Stimulated activated CD4-positive, alpha-beta T cell treated with anti-CD3 and anti-CD28 coated beads, Interleukin-2, amount 100 ng/mL, for 48 hours (primary cell): ENCODE measurements at places on chromosomes 7 and 10.

DNA sequence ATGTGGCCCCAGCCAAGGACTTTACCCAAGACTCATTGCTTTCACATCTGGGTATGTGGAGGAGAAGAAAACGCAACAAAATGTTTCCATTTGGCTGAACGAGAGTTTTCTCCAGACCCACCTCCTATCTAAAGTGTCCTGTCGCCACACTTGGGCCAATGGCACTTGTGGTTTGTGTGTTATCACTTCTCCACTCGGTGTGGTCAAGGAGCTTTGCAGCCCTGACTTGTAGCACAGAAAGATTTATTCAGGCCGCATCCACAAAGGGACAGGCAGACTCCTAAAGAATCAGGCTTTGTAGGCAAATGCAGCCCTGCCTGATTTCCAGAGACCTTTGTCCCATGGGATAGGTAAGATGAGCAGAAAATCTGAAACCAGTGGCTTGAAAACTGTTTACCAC is 12.8 kb upstream of the LRRC4 start:
- no peak for DNase-seq

DNA sequence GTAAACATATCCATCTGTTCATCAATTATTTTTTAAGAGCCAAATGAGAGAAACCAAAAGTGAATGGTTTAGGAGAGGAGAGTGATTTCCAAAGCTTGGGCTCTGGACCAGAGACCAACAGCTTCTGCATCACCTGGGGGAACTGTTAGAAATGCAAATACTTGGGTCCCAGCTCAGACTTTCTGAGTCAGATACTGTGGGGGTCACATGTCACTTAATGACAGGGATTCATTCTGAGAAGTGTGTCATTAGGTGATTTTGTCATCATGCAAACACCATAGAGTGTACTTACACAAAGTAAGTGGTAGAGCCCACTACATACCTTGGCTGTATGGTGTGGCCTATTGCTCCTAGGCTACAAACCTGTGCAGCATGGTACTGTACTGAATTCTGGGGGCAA is 128.5 kb upstream of the PRR15 start:
- DNase-seq, result no peak

GRCh38 chr7:91064938-91065337 is 199.3 kb upstream of the FZD1 start:
- no peak for DNase-seq

- no peak for DNase-seq
These were observed 101.6 kb downstream of the PDGFA start for GRCh38 chr7:417973-418601.

GRCh38 chr7:95066737-95067530 is 159.5 kb downstream of the PPP1R9A start:
- DNase-seq, result no peak
